Psoas muscle (tissue), 8 donors: ENCODE measurements at places on chromosomes 2 and 18. TPM values are rescaled to one million over a fixed set of nuclear protein-coding genes. Genes with fewer than 3 reads are reported as not detected.

The RIT2 gene
- not detected for total RNA-seq

The MDH1B gene
- total RNA-seq: 0.32 TPM

The ATP6V1C2 gene
- total RNA-seq: 0.11 TPM

The SATB2 gene
- 2.4 TPM for total RNA-seq

The STARD6 gene
- total RNA-seq: not detected

The SIX3 gene
- not detected for total RNA-seq

The USP34 gene
- 54.0 TPM for total RNA-seq

The BOK gene
- total RNA-seq: 3.6 TPM

The TTN gene
- 6,407 TPM for total RNA-seq

The DOK6 gene
- total RNA-seq: 0.47 TPM

The ACMSD gene
- not detected for total RNA-seq

The GAREM2 gene
- 3.3 TPM for total RNA-seq

The ARL4C gene
- total RNA-seq: 1.1 TPM

The PMS1 gene
- total RNA-seq: 20.3 TPM

The ACVR1C gene
- total RNA-seq: 1.1 TPM

The MYOM1 gene
- total RNA-seq: 722 TPM
